ENCODE measurements at places on chromosomes 7 and 10. TPM values are rescaled to one million over a fixed set of nuclear protein-coding genes. Genes with fewer than 3 reads are reported as not detected.

- no peak for DNase-seq
Measured at GRCh38 chr7:12970626-12971025, 283.2 kb downstream of the ARL4A start.

GRCh38 chr7:25358926-25359325, 130.6 kb upstream of the NPVF start:
- no peak for DNase-seq

The RFC2 gene
- total RNA-seq: 49.6 TPM

The EPHB6 gene
- 0.75 TPM for total RNA-seq

The CAV1 gene
- 110 TPM for total RNA-seq

DNA sequence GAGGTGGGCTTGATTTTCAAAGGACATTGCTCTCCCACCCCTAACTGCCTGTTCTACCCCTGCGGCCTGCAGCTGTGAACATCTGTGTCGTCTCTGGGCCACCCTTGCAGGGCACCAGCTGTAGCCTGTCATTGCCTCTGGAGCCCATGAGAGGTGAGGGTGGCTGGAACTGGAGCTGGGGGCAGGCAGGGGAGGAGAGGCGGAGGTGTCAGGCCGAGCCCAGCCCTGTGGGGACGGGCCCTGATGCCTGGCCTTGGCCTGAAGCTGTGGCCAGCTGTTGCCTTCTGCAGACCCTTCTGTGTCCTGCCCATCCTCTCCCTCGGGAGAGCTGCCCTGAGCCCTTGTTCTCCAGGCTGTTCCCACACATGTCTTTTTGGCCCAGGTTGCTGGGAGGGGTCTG, 44.5 kb downstream of the PALD1 start:
- DNase-seq: no peak
